ENCODE measurements at places on chromosomes 5 and 9.

DNA sequence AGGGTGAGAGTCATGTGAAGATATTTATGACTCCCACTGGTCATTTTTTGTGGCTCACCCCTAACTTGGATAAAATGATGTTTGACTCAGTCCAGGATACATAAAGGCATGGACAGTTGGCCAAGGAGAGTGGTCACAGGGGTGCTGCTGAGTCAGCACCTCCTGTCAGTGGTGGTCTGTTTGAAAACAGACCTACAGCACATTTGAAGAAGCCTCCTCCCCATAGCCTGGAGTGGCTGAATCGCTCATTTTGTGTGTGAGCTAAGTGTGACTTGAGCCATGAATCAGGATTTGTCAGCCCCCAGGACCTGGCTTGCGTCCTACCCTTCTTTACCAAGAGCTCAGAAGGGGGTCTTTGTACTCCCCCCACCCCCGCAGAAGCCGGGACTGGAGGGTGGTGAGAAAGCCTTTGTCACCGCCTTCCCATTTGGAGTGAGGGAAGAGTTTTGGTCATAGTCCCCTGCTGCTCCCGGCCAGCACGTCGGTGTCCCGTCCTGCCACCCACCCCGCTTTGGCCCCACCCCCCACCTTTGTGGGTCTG is 35.6 kb downstream of the TRIO start:
- no peak for DNase-seq

- no peak for DNase-seq
These were observed 6.9 kb upstream of the AKNA start for GRCh38 chr9:114394523-114395333.

DNA sequence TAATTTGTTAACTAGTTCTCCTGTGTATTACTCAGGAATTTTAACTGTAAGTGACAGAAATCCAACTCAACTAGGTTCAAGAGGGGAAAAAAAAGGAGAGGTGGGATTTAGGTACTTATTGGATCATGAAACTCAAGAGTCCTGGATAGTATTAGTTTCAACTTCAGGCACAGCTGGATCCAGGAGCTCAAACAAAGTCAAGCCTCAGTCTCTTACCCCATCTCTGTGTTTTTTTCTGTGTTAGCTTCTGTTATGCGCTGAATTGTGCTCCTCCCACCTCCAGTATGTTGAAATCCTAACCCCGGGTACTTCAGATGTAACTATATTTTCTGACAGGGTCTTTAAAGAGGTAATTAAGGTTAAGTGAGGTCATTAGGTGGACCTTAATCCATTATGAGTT is 53.5 kb downstream of the SMIM23 start:
- DNase-seq = no peak

- DNase-seq = no peak
These were observed 78.7 kb upstream of the SAP30L start for GRCh38 chr5:154367101-154367500.

- DNase-seq = peak; percentile 68
These were observed 54.9 kb downstream of the COL15A1 start for GRCh38 chr9:98998441-98999151.

- DNase-seq = no peak
These were observed 829 bp downstream of the ANXA1 start for GRCh38 chr9:73152543-73152844.

DNA sequence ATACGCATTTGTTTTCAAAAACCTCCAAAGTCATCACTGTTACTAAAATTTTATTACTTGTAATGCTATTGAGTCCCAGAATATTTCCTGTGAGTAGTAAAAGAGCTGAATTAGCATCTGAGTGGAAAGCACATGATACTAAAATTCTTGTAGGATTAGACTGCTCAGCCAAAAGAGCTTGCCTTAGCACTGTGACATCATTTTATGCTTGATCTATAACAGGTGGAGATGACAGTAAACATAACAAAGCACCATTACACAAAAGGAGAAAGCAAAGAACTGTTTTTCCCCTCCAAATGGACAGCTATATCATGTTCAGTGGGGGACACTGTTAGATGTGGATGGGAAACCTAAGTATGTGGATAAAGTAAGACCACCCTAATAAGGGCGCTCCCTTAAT is 5.8 kb upstream of the JAK2 start:
- DNase-seq = no peak

DNA sequence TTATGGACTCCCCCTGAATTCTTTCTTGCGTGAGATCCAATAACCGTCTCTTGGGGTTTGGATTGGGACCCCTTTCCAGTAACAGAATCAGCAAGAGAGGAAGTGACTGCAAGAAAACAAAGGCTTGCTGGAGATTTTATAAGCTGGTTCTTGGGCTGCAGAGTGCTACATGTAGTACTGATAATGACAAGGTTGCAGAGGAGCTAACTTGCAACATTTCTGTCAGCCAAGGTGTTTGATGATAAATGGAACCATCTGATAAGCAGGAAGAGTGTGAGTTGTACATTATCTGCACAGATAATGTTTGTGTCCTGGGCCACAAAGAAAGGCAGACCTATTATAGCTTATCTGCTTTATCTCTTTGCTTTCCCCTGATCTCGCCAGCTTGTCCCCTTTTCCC is 37.1 kb downstream of the DNAJB5 start:
- DNase-seq = no peak

GRCh38 chr9:76561900-76562299 is 102.9 kb downstream of the GCNT1 start:
- DNase-seq = no peak

- DNase-seq = no peak
These were observed 39.5 kb upstream of the PHF2 start for GRCh38 chr9:93536874-93537273.

- no peak for DNase-seq
These were observed 184.7 kb upstream of the TRPM3 start for GRCh38 chr9:71306134-71306533.

DNA sequence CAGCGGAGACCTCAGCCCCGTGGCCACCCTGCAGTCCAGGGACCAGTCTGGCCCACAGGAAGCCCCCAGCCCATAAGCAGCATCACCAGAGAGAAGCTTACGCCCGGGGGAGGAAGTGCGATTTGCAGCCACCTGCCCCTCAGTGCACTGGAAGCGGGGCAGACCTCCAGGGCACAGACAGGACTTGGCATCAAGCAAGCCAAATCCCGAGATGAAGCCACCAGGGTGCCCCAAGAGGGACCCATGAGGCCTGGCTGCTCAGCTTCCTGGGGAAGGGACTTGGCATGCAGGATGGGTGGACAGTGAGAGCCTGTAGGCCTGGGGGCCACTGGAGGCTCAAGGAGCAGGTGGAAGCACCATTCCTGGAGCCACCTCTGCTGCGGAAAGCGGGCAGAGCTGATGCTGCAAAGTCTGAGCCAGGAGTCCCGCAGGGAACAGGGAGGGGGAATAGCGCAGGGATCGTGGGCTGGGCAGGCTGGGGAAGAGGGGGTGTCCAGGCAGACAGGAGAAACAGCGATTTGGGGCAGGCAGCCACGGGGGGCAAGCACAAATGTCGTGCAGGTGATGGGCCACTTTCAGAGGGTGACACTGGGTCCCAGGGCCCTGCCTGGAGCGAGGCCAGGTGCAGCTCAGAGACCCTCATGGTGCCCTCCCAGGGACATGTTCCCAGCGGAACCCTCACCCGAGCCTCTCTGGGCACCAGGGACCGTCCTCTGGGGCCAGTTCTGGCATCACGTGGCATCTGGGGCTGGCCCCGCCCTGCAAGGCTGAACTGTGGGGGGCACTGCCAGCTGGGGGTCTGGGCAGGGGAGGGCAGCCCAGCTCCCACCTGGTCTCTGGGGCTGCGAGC is 3.2 kb downstream of the LRRC26 start:
- no peak for DNase-seq

GRCh38 chr9:91193087-91193657 is 168.5 kb downstream of the AUH start:
- DNase-seq = peak; percentile 72

DNA sequence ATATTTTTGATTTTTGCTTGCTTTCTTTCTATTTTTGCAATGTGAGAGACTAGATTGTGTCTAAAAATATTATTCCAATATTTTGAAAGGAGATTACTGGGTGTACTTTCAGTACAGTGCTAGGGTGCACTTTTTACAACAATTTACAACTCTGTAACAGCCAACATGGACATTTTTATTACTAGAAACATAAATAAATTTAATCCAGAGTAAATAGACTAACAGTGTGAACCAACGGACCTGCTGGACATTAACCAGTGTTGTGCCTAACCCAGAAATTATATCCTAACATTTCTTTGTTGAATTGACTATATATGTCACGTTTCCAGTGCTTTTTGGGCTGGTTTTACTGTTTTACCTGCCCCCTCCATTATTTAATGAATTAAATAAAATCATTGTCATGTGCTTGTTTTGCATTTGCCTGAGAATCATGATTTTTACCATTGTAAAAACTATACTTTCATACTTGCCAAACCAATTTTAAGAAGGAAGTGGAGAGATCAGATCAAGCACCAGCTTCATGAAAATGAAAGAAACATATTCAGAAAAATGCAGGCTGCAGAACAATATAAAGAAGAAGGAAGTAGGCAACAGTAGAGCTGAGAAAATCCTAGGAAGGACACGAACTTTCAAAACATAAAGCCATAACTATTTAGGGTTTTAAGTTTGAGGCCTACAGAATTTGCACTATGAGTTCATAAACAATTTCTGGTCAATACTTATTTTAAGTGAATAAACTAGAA is 400.8 kb upstream of the PIK3R1 start:
- DNase-seq = no peak

GRCh38 chr9:27538647-27539046 is 9.0 kb upstream of the MOB3B start:
- DNase-seq = no peak

GRCh38 chr5:18967637-18968036 is 1020.4 kb downstream of the CDH18 start:
- no peak for DNase-seq

DNA sequence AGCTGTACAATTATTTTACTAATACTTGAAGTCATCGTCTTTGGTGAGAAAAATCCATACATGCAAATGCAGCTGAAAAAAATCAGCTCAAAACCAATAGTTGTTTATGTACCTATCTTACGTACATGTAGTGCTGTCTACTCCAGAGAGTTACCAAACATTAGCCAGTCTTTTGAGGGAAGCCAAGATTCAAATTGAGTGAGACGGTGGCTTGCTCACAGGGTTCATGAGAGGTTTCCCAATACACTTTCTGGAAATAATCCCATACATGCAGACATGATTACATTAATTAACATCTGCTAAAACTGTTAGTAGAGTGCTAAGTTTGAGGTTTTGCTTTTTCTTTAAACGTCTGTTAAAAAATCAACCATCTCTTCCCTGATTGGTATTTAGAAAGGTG is 2.3 kb downstream of the C9orf72 start:
- DNase-seq = no peak

GRCh38 chr5:179377421-179378115 is 32.3 kb upstream of the ADAMTS2 start:
- no peak for DNase-seq

DNA sequence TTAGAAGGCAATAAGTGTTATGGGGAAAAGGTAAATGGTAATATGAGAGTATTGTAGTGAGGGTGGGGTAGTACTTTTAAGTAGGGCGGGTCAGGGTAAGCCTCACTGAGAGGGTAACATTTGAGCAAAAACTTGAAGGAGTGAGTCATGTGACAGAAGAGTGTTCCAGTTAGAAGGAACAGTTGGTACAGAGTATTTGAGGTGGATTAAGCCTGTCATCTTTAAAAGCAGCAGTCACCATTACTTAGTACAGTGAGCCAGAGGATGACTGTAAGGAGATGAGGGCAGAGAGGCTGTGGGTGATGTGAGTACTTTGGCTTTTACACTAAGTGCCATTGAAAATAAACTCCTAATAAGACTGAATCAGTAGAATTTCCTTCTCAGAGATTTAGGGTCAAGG is 54.8 kb downstream of the UBAP1 start:
- DNase-seq = no peak

- DNase-seq = no peak
These were observed 2.3 kb downstream of the NKX2-5 start for GRCh38 chr5:173232499-173233346.

DNA sequence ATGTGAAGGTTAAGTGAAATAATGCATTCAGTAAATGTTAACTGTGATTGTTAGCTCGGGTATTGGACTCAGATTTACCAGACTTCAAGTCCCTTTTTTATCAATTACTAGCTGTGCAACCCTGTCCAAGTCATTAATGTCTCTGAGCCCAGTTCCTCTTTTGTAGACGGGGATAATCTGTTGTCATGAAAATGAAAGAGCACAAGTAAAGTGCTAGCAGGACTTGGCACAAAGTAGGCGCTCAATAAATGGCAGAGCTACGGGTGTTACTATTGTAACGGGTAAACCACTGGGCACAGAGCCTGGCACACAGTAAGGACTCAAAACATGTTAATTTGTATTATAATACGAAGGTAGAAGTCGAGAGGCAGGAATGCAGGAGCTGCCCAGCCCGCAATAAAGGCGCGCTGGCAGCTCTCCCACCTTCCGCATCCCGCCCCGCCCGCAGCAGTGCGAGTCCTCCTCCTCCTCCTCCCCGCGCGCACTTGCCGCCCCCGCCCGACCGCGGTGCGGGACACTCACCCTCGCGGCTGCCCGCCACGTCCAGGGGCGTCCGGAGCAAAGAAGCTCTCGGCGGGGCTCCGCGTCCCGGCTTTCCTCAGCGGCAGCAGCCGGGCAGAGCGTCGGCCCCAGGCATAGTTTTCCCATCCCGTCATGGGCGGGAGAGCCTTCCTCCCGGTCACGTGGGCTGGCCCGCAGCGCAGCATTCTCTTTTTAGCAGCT is at the start of gene C1QTNF2:
Gene C1QTNF2 (minus strand): TSS at position 637 of the 723 bp plus-strand sequence. CDS start 15,615 bp downstream, outside the sequence.
- no peak for DNase-seq

DNA sequence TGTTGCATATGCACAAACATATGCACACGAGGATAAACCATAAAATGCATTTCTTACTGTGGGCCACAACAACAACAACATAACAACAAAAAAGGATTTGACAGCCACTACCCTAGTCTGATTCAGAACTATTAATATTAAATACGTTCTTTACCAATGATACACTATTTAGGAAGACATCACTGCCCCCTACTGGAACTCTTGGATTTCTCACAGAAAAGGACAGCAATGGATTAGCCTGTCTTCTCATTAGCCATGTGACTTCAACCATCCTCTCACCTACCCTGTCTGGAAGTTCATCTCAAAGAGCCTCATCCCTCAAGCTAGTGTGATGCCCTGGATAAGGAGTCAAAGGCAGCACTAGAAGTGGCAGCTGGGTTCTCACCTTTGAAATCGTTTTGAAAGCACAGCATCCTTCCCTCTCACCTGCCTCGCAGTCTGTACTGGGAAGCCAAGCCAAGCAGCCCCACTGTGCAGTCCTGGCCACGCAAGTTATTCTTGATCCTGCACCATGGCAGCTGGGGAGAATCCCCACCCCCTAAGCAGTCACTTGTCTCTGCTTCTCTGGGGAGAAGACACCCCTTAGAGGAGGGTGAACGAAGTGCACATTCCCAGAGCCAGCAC is 64.6 kb downstream of the SH3TC2 start:
- peak; percentile 51 for DNase-seq

DNA sequence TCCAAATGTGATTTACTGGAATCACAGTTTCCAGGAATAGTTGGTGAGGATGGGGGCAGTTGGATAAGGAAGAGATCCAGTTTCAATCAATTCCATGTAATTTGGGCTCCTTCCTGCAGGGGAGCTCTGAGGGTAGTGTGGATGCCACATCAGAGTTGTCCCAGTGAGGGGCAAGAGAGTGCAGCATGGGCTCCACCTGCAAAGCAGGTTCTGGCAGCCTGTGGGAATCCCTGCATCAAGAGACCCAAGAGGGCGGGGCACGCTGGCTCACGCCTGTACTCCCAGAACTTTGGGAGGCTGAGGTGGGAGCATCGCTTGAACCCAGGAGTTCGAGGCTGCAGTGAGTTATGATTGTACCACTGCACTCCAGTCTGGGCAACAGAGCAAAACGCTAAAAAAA is 188.5 kb downstream of the CACNA1B start:
- no peak for DNase-seq
